ENCODE measurements at places on chromosomes 2 and 18.

DNA sequence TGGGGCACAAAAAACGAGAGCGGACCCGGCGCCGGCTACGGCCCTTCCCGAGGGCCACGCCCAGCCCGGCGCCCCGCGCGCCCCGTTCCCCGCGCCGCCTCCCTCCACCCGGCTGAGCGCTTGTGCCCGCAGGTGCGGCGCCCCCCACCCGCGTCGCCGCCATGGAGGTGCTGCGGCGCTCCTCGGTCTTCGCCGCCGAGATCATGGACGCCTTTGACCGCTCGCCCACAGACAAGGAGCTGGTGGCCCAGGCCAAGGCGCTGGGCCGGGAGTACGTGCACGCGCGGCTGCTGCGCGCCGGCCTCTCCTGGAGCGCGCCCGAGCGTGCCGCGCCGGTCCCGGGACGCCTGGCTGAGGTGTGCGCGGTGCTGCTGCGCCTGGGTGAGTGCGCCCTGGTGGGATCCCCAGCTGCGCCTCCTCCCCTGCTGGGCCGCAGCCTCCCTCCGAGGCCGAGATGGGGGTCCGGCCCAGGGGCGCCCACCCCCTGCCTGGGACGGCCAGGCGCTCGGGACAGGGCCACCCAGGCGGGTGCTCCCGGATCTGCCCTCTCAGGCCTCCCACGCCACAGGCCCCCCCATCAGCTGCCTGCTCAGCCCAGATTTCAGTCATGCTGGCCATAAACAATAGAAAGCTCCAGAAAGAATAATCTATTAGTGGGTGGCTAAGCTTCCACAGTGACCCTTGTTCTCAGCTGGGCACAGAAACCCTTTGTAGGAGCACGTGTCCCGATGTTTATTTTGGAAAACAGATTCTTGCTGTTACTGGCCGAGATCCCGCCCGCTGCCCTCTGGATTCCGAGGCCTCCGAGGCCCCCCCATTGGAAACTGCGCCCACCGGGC lies 997 bp downstream of the BOK start:
- peak; percentile 84 for DNase-seq

DNA sequence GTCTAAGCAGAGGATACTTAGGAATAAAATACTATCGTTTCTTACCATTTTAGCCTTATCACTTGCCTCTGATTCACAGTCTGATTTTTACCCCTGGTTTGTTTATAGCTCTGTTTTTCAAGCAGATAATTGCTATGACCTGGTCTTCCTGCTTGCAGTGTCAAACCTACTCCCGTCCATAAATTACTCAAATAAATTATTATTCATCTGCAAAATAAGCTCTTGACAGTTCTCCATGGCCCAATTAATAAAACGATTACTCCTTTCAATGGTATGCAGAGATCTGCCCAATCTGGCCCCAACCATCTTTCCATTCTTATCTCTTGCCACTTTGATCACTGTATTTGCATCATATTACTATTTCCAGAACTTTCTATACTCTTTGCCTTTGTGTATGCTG lies 354.0 kb downstream of the CCDC85A start:
- no peak for DNase-seq

- no peak for DNase-seq
Measured at GRCh38 chr2:100812573-100812972, 7.4 kb upstream of the NPAS2 start.

GRCh38 chr2:63195310-63195709 lies 144.7 kb downstream of the OTX1 start:
- no peak for DNase-seq

GRCh38 chr2:127024769-127025358 lies 82.1 kb downstream of the BIN1 start:
- DNase-seq = no peak

- DNase-seq = no peak
Measured at GRCh38 chr18:62510789-62511188, 12.0 kb upstream of the ZCCHC2 start.

DNA sequence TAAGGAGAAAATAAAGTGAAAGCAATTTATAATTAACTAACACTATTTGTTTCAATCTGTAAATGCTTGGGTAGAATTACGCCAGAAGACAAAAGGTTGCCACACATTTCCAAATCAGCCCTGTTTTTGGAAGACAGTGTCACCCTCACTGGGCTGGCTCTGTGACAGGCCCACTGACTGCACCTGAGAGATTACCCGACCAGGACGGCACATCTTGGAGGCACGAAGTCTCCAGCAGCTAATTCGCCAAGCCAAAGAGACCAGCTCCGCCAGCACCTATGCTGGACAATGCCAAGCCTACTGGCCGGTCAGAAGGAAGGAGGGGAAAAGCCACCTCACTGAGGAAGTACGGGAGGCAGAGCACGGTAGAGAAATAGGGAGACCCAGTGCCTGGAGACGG lies 61.9 kb downstream of the CYB5A start:
- no peak for DNase-seq

DNA sequence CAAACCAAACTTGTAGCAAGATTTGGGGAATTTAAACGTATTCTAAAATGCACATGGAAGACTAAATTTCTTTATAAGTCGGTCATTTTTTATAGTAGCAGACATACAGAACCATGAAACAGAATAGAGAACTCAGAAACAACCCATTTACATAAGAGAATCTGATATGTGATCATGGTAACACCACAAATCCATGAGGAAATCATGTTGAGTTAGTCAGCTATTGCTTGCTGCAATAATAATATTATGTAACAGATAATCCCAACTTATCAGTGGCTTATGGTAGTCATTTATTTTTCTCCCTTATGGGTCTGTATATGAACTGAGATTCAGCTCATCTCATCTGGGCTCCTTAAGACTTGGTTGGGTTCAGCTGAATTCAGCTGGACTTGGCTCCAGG lies 103.4 kb upstream of the SERTAD2 start:
- DNase-seq = no peak

GRCh38 chr2:33023728-33024500 lies 77.2 kb downstream of the LTBP1 start:
- no peak for DNase-seq

DNA sequence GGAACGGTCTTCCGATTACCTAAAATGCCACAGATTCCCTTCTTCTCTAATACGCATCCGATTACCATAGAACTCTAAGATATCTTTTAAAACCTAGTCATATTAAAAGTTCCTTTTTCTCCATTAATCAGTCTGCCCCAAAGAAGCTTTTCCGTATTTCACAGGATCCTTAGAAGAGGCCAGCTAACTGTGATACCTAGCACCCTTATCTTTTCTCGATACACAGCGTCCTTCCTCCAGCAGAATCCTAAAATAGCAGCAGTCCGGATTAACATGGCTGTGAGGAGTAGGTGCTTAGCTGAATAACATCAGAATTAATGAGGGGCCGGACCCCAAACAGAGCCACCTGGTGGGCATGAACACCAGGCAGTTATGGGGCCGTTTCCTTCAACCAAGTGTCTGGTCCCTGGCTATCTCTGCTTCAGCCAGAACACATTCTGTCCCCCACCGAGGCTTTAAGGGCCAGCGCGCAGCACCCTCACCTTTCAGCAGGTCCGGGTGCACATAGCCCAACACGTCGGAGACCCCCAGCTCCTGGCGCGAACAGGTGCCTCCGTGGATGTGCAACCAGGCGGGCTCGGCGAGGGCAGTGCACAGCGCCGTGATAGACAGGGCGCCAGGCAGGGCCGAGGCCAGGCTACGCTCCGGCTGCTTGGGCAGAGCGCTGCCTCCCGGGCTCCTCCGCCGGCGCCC lies 995 bp downstream of the TMEM127 start:
- no peak for DNase-seq

- DNase-seq = no peak
Measured at GRCh38 chr2:144515696-144516410, 4.1 kb downstream of the ZEB2 start.

DNA sequence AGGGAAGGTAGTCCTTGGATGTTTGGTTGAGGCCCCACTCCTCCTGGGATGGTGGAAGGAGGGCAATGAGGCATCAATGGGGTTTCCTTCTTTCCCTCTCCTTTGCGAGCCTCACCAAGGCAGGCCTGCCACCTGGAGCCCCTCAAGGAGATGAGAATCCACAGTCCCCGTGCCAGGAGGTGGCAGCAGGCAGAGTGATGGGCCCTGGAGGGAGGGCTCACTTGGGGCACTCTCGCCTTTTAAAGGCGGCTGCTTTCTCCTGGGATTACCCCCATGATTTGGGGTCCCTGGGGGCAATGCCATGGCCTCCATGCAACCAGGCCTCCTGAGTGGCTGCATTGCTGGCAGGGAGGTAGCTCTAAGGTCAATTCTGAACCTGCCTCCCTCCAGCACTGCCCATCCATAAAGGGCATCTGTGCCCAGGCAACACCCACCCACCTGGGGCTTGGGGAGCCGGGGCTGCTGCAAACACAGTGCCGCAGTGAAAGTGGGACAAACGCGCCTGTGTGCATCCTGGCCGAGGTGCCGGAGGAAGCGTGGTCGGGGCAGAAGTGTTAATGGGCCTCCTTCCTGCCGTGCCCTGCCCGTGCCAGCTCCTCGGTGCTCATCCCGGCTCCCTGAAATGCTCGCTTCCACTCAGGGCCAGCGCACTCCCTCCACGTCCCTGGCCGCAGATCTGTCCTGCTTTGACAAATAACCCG lies 55.9 kb downstream of the ZFP36L2 start:
- no peak for DNase-seq

DNA sequence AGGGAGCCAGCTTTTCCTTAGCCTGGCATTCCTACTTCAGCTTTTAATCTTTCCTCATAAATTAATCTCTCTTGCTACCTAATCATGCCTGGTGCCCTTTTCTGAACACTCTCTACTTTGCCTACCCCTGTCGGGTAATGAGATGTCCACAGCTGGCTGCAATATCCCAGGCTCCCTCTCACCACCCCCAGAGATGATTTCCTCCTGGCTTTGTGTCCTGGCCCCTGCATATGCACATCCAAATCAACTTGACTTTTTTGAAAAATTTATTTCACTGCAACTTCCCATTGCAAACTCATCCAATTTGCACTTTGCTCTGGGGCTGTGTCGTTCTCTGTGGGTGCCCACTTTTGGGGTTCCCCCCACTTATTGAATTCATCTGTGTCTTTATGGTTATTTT lies 218.1 kb upstream of the SKOR2 start:
- no peak for DNase-seq

- DNase-seq = no peak
Measured at GRCh38 chr2:54558188-54559005, 102.3 kb downstream of the SPTBN1 start.

DNA sequence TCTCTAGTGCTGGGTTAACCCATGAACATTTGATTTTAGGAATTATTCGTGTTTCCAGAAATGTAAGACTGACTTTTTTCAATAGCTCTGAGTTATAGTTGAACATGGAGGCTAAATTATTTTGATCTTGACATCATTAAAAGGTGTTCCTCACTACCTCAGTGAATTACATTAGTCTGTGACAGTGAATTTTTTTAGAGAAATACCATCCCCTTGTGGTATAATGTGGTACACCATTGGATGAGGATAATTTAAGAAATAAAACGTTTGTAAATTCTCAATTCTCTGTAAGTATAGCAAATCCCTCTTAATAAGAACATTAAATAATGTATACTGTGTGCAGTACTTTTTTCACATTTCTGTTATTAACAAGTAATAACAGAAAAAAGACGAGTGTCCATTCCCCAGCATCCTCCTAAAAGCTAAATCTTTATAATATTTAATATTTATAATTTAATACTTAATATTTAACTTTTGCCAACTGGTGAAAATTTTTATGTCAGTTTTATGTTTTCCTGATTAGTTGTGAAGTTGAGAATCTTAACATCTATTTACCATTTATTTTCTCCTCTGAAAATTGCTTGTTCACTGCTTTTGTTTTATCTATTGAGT lies 70.3 kb upstream of the CWC22 start:
- no peak for DNase-seq

GRCh38 chr2:7027956-7028655 lies 110.9 kb downstream of the RNF144A start:
- DNase-seq = no peak

GRCh38 chr2:143955401-143956065 lies 564.4 kb downstream of the ZEB2 start:
- no peak for DNase-seq

- DNase-seq = no peak
Measured at GRCh38 chr2:239603411-239604356, 202.9 kb upstream of the HDAC4 start.

DNA sequence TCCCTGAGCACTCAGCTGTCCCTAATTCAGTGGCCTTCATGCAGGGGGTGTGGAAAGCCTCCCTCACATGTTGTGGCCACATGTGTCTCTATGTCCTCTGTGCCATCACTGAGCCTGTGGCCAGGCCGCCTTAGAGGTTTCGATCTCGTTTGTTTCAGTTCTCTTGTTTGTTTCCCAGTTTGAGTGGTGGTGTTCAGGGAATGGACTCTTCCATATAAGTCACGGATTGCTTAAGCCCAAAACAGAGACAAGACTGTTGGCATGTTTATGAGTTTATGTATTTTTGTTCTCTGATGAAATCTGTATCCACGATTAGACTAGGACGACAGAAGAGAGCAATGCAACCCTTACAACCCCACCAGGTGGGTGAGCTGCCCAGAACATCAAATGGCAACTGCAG lies 134.5 kb downstream of the CCBE1 start:
- DNase-seq = no peak

- DNase-seq = no peak
Measured at GRCh38 chr2:37198681-37199065, 2.4 kb downstream of the CEBPZOS start.

DNA sequence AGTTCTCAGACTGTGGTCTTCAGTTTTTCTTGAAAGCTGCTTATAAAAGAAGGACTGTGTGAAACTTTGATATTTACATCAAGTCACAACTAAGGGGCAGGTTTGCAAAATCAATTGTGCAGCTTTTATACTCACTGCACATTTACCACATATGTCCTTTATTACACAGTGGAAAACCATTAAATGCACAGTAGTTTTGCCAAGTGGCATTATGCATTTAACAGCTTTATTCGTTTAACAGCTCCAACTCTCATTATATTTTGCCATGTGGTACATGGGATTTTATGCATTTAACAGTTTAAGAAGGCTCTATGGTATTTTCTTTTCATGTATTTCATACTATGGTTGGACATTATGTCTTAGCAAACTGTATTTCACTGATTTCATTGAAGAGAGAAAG lies 135.6 kb downstream of the SATB2 start:
- no peak for DNase-seq

DNA sequence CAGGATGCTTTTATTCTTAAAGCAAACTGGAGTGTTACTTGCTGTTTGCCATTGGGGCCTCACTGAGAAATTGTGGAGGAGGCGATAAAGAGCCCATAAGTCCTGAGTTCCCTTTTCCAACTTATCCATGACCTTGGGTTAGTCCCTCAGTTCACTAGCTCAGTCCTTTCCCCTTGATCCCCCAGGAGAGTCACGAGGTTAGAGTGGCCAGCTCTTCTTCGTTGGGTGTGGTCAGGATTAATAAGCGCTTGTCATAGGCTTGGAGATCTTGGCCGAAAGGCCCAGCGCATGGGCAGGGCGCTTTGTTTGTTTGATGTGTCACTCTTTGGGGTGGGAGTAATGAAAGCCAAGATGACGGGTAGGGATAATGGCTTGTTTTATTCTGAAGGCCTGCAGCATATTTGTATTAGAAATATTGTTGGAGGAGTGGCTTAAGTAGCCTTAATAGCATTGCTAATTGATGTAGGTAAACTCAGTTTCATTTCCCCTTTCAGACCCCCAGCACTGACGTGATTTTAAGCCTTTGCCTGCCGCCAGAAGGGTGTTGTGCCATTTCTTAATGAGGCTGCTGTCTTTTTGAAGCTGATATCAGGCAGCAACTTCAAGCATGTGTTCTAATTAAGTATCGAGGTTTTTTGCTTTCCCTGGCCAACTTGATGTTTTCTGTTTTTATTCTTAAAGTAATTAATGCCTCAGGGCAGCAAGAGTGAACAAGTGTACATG lies 15.7 kb downstream of the GRHL1 start:
- DNase-seq = no peak

- no peak for DNase-seq
Measured at GRCh38 chr18:42348722-42349121, 393.7 kb downstream of the PIK3C3 start.

GRCh38 chr2:120261387-120262006 lies 8.8 kb downstream of the RALB start:
- DNase-seq = no peak
